ENCODE measurements at places on chromosomes 6 and 20.

- no peak for DNase-seq
These were observed 49.8 kb upstream of the RUNX2 start for GRCh38 chr6:45278367-45278766.

GRCh38 chr20:19628570-19629134, 129.4 kb upstream of the RIN2 start:
- DNase-seq: no peak

- no peak for DNase-seq
These were observed 115.4 kb downstream of the SYCP2 start for GRCh38 chr20:59817846-59818615.

DNA sequence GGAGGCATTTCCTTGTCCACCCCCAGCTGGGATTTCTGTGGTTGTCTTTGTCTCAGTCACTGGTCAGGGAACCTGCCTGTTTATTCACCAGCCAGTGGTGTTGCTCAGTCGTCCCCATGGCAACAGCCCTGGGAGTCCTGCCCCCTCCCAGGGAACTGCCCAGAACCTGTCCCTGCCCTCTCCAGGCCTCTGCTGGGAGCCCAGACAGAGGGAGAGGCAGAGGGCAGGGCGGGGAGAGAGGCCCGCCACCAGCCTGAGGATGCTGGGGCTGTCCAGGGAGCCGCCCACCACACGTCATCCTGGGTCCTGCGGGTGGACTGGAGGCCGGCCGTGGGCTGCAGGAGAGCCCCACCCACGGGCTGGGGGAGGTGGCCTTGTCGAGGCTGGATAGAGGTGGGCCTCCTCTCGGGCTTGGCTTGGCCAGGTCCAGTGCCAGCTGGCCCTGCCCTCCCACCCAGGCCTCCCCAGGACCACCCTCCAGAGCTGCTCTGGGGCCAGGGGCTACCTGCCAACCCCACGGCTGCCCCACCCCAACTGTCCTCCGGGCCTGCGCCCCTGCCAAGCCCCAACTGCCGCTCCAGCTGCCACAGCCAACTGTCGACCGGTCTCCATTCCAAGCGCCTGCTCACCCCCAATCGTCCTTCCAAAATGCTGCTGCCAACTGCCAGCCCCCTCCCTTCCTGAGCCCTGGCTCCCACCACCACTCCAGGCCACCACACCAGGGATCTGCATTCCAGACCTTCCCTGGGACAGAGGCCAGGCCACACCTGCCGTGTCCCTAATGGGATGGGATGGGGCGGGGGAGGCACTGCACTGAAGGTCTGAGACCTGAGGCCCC, 4.2 kb upstream of the ZBTB46 start:
- no peak for DNase-seq

- DNase-seq: no peak
These were observed 17.6 kb upstream of the SLC22A3 start for GRCh38 chr6:160330619-160331018.

GRCh38 chr6:158808941-158809678, 10.1 kb downstream of the EZR start:
- DNase-seq: no peak

GRCh38 chr6:149264629-149265028, 52.9 kb upstream of the TAB2 start:
- peak; percentile 7 for DNase-seq
